ENCODE measurements at places on chromosomes 11 and 22.

- DNase-seq = no peak
Observed at GRCh38 chr11:47395223-47396048, 13.0 kb upstream of the SLC39A13 start.

DNA sequence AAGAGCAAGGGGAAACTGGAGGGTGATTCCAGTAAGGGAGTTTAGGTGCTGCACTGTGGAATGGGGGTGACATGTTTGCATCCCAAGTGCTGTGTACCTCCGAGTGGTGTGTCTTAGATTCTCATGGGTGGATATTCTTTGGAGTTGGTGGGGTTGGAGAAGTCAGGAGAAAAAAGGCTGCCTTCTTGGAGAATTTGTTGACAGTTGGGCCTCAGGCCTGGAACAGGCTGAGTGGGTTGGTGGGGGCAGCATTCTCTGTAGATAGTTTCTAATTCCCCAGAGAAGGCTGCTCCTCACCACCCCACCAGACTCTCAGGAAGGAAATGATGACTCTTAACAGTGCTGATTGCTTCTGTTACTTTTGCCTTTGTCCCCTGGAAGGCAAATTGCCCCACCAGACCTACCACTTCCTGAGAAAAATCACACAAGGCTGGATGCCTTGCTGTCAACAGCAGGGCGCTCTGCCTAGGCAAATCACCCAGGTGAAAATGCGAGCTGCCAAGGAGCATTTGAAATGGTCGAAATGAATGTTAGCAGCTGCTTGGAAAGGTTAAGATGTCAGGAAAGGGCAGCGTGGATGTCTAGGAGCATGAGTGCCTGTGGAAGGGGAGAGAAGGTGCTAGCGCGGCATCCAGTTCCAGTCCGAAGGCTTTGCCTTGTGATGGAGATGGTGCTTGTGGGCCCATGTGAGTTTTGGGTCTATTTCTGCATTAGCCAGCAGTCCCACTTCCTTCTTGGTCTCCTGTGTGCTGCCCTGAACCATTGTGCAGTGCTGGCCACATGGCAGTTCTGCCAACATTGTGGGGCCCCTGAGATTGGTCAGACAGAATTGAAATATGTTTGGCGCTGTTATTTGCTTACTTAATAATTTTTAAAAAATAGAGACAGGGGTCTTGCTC lies 29.7 kb upstream of the SORL1-AS1 start:
- no peak for DNase-seq

DNA sequence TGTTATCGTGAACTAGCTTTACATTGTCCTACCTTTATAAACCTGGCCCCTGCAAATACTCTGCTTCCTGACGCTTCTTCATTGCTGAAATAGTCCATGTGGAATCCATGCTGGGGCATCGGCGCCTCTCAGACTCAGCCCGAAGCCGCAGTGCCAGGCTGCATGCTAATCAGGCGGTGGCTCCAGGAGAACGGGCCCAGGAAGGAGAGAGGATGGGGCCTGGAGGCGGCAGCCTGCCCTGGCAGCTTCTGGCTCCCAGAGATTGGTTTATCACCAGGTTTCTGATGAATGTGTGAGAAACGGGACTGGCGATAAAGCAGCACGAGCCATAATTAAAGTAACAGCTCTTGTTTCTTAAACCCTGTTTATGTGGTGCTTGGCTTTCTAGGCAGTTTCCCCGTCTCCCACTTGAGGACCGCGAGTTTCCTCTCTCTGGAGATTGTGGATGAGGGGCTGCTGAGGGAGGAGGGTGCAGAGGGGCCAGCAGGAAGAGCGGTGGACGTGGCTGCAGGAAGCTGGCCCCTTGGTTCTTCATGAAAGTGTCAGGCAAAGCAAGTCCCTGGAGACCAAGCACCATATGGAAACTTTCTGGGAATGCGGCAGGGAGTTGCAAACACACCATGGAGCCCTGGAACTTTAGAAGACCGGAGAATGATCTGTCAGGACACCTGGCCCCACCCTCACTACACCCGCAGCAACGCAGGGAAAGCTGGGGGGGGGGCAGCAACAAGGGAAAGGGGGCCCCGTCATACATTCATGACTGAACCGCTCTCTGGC lies 93.4 kb downstream of the NTM start:
- DNase-seq = peak; percentile 93

GRCh38 chr22:35785181-35785923 lies 67.7 kb downstream of the APOL5 start:
- DNase-seq = no peak

DNA sequence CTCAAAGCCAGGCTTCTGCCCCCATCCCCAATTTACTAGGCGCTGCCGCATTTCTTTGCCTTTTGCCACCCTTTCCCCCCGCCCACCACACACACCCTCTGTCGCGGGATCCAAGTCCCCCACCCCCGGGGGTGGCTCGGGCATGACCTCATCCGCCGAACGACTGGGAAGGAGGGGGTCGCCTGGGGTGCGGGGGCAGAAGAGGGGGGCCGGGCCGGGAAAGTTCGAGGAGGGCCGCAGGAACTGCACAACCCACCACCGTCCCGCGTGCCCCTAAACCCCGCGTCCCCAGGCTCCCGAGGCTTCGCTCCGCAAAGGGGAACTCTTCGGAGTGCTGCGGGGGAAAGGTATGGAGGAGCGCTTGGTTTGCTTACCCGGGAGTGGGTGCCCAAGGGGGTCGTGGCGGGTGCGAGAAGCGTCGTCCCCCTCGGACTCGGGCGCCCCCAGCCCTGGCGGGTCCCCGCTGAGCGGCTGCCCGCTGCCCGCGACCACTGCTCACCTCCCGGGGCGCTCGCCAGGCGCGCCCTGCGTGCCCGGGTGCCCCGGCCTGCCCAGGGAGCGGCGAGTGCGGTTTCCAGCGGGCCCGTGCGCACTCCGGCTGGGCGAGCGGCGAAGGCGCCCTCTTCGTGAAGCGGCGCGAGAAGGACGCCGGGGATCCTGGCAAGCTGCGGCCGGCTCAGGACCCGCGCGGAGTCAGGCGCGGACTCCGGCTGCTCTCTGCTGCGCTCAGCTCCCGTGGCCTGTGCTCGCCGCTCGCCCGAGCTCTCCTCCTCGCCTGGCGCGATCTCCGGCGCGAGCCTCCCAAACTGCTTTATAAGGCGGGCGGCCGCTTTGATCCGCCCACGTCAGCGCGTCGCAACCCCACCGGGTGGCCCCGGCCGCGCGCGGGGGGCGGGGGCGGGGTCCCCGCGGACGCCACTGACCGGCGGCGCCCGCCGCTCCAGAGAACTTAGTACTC lies 4.0 kb upstream of the WNT11 start:
- peak; percentile 83 for DNase-seq

DNA sequence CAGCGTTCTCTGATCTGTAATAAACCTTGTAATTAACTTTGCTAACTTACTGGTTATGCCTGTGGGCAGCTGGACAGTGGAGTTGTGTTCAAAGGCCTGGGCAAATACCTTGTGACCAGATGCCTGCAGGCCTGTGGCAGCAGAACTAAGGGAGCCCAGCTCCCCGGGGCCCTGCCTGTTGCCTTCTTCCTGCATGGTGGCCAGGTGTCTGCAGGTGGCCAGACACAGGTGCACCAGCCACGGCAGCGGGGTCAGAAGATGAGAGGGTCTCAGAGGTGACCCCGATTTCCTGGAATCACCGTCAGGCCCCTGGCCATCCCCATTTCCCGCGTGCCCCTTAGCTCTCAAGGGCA lies 127.2 kb downstream of the OSBP2 start:
- no peak for DNase-seq

DNA sequence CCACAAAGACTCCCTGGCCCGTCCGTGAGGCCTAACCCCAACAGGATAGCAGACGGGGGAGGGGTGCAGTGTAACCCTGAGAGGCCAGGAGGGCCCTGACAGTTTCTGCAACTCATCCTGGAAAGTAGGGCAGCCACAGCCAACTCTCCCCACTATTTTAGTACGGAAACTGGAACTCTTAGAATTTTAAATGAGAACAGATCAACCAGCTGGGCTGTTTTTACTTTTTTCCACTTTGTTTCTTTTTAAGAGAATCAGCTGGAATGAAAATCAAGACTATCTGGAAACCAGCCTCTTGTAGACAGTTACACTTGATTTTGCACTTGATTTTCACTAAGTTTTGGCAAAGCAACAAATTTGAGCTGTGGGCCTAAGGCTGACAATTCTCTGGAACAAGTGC lies 42.7 kb upstream of the NRIP3 start:
- DNase-seq = no peak

- no peak for DNase-seq
Observed at GRCh38 chr22:42919199-42919598, 62.1 kb upstream of the ARFGAP3 start.

DNA sequence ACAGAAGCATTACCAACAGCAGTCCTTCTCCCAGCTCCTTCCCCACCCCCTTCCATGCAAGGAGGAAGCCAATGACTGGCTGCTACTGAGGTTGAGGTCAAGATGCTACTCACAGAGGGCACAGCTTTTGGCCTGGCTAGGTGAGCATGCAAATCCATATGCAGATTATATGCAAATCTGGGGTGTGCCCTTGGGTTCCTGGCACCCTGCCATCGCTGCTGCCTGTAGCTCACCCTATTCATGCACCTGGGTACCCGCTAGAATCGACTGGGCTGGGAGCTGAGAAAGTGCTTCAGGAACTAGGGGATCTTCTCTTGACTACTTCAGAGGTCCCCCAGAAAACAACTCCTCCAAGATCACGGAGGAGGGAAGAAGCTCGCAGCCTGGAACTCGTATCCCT lies 4.0 kb downstream of the DSCAML1 start:
- DNase-seq = no peak

- no peak for DNase-seq
Observed at GRCh38 chr22:44538051-44538450, 40.0 kb upstream of the RTL6 start.

DNA sequence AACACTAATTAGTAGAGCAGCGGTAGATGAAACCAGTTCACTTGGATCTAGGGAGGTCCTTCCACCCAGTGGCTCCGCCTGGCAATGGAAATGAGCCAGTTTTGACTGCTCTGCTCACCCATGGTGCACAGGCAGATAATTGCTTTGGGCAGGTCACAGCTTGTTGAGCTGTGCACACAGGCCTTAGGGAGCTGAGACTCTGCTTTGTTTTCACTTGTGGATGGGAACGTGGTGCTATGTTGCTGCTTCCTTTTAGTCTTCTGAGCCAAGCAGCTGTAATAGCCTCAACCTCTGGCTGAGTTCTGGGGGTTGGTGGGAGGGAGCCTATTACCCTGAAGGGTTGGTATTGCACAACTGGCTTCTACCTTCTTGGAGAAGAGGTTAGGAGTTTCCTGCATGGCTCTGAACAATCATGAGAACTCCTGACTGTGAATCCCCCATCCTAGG lies 262.3 kb upstream of the MTNR1B start:
- no peak for DNase-seq

GRCh38 chr11:92838759-92839310 lies 130.6 kb upstream of the MTNR1B start:
- no peak for DNase-seq

DNA sequence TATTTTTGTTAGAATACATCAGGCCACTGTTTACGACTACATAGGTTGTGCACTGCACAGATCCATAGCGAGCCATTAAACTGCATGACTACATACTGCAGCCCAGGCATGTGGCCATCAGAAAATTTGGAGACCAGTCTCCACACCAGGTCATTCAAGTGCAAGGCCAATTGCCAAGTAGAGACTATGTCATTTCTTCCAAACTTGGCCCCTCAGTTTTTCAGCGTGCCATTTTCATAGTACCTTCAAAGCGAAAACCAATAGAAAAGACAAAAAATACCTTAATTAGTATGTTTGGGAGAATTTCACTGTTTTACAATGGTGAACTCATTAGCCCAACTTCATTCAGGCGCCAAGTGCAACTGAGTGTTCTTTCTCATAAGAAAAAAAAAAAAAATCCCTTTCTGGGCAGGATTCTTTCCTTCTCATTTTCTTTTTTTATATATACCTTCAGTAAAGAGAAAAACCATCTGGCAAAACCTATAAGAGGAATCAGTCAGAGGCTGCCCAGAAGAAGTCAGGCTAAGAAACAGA lies 30.4 kb downstream of the PAMR1 start:
- DNase-seq = no peak

GRCh38 chr11:126160345-126161022 lies 51.0 kb downstream of the RPUSD4 start:
- peak; percentile 9 for DNase-seq

- DNase-seq = peak; percentile 72
Observed at GRCh38 chr11:126102436-126102981, 39.8 kb upstream of the CDON start.

DNA sequence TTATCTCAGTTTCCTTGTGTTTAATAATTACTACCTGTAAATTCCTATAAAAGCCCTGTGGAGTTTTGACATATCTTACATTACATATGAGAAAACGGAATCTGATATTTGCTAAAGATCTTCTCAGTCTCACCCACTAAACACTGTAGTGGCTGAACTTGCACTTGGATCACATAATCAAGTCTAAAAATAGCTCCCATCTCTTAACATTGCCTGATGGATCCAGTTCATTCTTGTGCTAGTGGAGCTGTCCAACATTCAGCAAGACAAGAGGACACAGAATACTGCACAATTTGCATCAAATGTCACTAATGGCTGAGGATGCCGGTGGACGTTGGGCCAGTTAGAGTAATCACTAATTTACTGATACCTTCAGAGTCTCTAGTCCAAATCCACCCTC lies 569.9 kb upstream of the ANO5 start:
- no peak for DNase-seq

- DNase-seq = no peak
Observed at GRCh38 chr11:44003736-44004451, 43.9 kb upstream of the ACCSL start.

DNA sequence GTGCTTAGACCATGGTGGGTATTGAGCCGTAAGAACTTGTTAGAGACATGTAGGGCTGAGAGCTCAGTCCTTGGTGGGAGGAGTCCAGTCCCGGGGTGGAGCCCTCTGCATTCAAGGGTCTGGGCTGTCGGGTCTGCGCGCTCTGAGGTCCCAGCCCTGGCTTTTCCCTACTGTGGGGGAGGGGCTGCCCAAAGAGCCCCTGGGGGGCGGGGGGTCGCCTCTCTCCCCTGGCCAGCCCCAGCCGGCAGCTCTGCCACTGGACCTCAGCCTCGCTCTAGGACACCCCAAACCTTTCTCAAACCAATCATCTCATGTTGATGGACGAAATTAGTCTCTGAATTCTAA lies 1006.4 kb downstream of the BRD1 start:
- DNase-seq = peak; percentile 77

- DNase-seq = no peak
Observed at GRCh38 chr22:33792832-33793231, 127.4 kb downstream of the LARGE1 start.

- peak; percentile 66 for DNase-seq
Observed at GRCh38 chr11:2265396-2265795, 5.0 kb downstream of the ASCL2 start.

GRCh38 chr22:20549232-20549841 lies 41.9 kb downstream of the MED15 start:
- DNase-seq = peak; percentile 87

DNA sequence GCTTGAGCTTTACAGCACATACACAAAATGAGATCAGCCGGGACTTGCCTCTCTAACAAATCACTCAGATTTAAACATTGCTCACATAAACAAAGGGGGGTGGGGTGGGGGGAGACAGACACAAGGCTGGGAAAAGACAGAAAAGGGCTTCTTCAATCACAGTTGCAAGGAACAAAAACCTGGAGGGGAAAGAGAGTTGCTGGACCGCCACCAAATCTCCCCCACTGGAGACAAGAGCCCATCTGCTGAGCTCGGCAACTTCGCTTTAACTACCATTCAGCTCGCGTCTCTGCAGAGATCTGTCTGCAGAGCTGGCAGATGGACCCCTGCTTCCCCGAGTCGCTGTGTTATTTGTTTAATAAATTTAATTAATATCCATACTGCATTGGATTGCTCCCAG lies 165.0 kb downstream of the RCN1 start:
- no peak for DNase-seq

GRCh38 chr11:130909650-130910049 lies 6.6 kb downstream of the SNX19 start:
- DNase-seq = no peak

- no peak for DNase-seq
Observed at GRCh38 chr11:61514050-61514917, 5.7 kb downstream of the LRRC10B start.
